Neural progenitor cell (in vitro differentiated cells): ENCODE measurements at places on chromosomes 2 and 18.

- DNase-seq = peak; percentile 26
These were observed 123.5 kb upstream of the EPAS1 start for GRCh38 chr2:46173636-46174250.

- DNase-seq = peak; percentile 55
These were observed 81.9 kb downstream of the MOGAT1 start for GRCh38 chr2:222753251-222753824.

GRCh38 chr2:218041302-218042168 is 27.5 kb upstream of the RUFY4 start:
- DNase-seq = no peak

DNA sequence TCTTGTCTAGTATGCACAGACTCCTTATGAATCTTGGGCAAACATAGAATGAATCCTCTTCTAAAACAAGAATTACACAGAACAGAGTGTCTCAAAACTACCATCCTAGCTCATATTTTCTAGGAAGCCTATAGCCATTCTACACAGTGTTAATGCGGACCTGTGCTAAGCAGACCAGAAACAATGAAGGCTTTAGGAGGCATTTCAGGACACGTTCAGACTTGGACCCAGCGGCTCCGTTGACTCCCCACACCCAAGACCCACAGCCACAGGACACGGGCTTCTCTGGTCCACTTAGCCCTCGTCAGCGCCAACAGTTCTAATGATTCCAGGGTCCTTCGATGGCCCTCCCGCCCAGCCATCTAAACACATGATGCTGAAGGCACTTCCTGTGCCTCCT is 182.2 kb downstream of the BCL11A start:
- no peak for DNase-seq

GRCh38 chr18:48318436-48318835 is 90.7 kb downstream of the ZBTB7C start:
- DNase-seq = no peak

- DNase-seq = no peak
These were observed 480.8 kb downstream of the TMX3 start for GRCh38 chr18:68234131-68234530.

DNA sequence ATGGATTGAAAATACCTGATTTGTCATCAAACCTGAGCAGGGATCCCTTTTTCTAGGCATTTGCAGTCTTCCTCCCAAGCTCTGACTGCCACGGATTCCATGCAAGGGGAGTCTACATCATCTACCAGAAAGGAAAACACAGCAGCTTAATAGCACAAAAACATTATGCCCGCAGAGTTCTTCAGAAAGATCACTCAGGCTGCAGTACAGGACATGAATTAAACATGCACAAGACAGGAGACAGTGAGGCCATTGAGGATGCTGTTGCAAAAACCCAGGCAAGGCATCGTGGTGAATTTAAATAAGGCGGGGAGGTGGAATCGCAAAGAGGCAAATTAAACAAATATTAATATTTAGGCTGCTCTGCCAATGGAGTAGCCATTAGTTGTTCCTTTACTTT is 88.5 kb downstream of the MRPS9 start:
- no peak for DNase-seq

GRCh38 chr2:222459983-222460382 is 35.6 kb downstream of the SGPP2 start:
- no peak for DNase-seq

GRCh38 chr2:11669454-11670291 is at the start of gene NTSR2:
Gene NTSR2 (minus strand): TSS chr2:11670195. CDS start chr2:11670129, 66 bp downstream.
- DNase-seq = peak; percentile 92

DNA sequence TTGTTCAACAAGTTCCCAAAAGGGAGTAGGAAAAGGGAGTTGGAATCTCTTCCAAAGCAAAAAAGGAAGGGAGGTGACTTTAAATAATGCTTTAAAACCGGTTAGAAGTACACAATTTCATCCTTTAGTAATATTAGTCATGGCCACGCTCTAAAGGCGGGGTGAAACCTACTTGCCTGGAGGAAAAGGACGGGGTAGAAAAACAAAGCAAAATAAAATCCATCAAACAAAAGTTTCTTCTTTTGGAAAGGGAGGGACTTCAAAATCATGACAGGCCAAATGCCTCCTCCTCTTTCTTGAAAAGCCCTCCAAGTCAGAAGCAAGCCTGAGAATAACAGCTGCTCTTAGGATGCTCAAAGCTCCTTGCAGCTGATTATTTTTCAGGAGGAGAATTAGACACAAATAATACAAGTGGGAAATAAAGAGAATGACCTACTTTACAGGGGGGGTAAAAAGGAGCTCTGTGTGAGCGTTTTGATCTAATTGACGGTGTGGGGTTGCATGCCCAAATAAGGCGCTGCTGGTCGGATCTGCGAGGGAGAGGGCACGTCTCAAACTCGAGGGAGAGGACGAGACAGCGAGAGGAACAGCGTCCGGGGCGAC is 1.8 kb upstream of the NPAS2 start:
- no peak for DNase-seq

- no peak for DNase-seq
These were observed 404.8 kb downstream of the TXNL1 start for GRCh38 chr18:56233595-56233994.

DNA sequence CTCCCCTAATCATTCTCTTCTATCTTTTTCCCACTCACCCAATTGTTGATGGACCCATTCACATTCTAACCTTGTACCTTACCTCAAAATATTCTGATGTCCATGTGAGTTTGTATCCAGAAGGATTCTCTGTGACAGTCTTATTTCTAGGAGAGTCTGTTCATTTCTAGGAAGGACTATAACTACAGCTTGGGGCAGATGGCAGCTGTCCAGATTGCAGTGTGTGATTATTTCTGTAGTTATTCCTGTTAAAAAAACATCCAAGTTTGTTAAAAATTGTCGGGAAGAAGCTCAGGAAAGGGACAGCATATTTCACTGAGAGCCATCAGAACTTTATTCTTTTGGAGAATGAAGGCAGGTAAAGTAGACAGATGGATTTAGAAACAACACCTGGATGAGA is 142.6 kb downstream of the RAPGEF4 start:
- no peak for DNase-seq

DNA sequence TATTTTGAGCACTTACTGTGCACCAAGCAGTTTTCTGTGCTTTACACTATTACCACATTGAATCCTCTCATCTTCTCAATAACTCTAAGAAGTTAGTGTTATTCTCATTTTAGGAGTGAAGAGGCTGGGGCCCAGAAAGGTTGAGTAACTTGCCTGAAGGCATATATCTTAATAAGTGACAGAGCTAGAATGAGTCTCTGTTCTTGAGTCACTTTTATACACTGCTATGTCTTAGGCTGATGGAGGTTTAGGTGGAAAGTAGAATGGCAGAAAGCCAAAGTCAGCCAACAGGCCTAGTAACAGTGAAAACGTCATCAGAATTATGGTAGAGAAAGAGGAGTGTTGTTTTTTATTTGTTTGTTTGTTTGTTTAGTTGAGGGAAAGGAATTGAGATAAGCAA is 27.9 kb upstream of the RPE start:
- no peak for DNase-seq

DNA sequence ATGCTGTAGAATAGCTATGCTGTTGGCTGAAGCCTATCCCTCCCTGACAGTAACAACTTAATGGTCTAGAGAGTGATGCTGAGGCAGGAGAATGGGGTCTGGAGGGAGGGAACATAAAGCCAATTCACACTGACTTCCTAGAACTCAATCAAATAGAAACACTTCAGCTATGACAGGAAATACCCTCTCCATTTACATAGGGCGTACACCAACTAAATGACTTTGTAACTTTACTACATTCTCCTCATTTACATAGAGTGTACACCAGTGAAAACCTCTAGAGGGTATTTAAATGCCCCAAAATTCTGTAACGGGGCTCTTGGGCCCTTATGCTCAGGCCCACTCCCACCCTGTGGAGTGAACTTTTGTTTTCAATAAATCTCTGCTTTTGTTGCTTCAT is 41.5 kb downstream of the YPEL5 start:
- DNase-seq = no peak

DNA sequence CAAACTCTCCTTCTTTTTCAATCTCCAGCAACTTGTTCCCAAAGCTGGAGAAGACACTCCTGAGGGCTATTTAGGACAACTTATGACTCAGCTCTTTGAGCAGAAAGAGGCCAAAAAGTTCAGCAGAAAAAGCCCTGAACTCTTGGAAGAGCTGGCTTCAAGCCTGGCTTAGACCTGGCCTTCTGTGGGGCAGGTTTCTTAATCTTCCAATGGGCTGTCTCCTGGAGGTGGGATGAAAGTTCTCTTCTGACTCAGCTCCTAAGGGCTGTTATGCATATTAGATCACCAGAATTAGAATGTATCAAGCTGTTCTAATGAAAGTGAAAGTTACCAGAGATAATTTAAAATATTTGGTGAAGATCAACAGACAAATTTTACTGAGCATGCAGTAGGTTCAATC is 129.4 kb downstream of the RAD51AP2 start:
- DNase-seq = no peak

- no peak for DNase-seq
These were observed 65.8 kb downstream of the RNF144A start for GRCh38 chr2:6982934-6983589.

- no peak for DNase-seq
These were observed 62.7 kb downstream of the MBP start for GRCh38 chr18:77069931-77070330.

DNA sequence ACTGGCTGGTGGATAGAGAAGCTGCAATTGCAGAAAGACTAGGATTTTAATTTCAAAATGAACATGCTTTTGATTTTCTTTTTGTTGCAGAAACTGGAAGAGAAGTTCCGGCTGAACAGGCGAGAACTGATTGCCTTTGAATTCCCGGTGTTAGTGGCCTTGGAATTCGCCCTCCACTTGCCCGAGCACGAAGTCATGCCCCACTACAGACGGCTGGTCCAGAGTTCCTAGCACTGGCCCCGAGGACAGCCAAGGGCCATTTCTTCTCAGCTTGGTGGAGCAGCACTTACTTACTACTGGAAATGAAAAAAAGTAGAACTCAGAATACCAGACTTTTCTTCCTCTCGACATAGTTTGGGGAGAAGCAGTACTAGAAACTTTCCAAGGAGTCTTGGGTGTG is 121.9 kb downstream of the CABLES1 start:
- DNase-seq = no peak

DNA sequence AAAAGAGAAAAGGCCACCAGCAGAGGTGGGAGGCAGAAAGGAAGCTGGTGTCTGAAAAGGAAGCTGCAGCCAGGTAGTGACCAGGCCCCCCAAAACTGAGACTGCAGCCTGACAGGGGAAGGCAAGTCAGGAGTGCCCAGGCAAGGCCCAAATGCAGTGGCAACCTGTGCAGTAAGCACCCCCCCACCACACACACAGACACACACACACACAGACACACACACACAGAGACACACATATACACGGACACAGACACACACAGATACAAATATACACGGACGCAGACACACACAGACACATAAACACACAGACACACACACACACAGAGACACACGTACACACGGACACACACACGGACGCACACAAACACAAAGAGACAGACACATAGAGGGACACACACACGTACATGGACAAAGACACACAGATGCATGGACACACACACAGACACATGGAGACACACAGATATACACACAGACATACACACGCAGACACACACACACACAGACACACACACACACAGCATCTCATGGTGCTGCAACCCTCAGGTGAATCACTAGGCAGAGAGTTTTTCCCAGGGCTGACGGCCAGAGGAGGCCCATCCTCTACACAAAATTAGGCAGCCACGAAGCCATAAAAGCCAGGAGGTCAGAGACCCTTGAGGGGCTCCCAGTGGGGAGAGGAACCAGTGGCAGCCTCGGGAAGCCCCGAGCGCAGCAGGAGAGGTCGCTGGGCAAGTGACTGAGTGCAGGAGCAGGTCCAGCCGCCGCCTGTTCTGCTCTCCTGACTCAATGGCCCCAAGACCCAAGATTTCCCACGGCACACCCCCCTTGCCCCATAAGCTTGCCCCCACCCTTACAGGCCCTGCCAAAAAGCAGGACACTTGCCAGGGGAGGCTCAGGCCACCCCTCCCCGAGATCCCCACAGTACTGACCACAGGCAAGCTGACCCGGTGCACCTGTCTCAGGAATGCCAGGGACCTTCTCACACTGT is 6.3 kb downstream of the SDC1 start:
- DNase-seq = no peak

DNA sequence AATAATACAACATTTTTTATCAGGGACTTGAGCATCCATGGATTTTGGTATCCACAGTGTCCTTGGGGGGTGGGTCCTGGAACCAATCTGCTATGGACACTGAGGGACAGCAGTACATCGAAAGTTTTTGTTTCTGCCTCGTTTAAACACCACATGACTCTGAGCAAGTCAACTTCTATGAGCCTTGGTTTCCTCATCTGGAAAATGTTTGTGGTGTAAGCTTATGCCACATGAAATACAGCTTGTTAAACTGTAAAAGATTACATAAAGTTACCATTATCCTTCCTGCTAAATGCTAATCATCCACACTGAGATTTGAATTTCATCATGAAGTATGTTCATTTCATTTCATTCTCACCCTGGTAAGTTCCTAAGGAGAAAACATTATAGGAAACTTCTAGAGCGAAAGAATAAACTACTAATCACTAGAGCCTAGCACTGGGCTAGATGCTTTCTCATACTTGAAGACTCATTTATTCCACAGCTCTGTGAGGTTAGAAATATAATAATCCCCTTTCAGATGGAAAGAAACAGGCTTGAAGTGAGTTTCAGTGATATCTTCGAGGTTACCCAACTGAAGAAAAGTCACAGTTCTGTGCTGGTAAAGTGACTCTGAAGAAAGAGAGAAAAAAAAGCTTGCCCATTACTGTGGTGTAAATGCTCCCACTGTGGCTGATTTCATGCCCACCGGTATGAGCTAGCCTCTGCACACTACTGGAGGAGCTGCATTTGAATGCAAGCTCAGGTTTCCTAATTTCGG is 29.2 kb downstream of the MCFD2 start:
- no peak for DNase-seq

DNA sequence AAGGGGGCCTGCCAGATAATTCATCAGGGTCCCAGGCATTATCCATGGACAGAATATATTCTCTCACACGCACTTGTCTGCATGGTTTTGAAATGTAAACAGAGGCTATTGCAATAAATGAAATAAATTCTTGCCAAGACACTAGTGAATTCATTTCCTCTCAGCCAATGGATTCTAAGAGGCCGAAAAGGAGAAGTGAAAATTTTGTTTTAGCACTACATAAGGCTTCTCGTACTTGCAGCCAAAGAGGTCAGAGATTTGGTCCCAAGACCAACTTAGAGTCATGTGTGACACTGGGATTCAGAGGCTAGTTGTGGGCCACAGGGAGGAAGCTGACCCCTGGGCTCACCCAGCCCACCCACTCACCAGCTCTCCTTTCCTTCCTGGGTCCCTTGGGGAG is 184.1 kb upstream of the GLI2 start:
- DNase-seq = no peak

- no peak for DNase-seq
These were observed 19.2 kb upstream of the CCDC141 start for GRCh38 chr2:179068991-179069643.

DNA sequence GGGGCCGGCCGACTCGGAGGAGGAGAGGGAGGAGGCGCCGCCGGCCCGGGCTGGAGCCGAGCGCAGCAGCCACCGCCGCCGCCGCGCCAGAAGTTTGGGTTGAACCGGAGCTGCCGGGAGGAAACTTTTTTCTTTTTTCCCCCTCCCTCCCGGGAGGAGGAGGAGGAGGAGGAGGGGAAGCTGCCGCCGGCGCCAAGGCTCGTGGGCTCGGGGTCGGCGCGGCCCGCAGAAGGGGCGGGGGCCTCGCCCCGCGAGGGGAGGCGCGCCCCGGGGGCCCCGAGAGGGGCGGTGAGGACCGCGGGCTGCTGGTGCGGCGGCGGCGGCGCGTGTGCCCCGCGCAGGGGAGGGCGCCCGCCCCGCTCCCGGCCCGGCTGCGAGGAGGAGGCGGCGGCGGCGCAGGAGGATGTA is 316 bp downstream of the CRIM1 start:
- peak; percentile 75 for DNase-seq

GRCh38 chr2:66446941-66447340 is 12.0 kb downstream of the MEIS1 start:
- no peak for DNase-seq
